ENCODE measurements at places on chromosomes 7 and 10.
A peak's percentile ranks its signal among the peaks of the same experiment; 100 is the strongest.

- DNase-seq = no peak
Measured at GRCh38 chr7:95881597-95881996, 109.2 kb downstream of the DYNC1I1 start.

DNA sequence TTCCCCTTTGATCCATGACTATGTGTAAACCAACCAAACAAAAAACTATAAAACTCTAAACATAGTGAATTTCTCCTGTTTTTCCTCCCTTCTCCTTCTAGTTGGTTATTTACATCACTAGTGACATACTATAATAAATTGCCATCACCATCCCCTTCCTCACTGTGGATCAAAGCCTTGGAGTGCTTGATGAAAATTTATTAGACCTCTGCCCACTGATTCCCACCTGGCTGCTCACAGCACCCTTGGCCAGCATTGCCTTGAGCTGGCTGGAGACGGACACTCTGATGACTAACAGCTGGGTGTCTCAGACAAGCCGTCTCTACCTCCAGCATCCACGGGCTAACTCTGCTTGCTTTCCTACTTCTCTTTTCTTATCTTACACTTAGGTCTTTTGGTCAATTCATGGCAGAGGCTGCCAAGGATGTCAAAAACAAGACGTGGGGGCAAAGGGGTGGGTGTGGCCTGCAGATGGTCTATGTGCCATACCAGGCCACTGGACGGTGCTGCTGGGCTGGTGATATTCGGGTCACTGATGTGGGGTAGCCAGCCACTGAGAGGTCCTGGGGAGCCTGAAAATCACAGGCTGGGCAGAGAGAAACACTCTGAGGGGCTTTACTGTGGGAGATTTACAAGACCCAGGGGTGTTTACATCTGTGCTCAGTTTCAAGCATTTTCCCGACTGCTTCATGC, 207.8 kb downstream of the TAX1BP1 start:
- no peak for DNase-seq

- DNase-seq = no peak
Measured at GRCh38 chr10:47039562-47039913, 128.3 kb downstream of the PTPN20 start.

DNA sequence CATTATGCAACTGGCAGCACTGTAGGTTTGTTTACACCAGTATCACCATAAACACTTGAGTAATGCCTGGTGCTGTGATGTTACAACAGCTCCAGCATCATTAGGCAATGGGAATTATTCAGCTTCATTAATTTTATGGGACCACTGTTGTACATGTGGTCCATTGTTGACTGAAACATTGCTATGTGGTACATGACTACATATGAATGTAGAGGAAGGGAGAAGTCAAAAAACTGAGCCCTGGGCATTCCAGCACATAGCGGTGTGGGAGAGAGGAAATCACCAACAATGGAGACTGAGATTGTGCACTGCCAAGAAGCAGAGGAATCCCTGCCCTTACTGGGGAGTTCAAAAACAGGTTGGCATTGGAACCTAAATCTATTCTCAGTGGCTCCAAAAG, 89.0 kb downstream of the TRIM24 start:
- DNase-seq = no peak

GRCh38 chr10:72065439-72066025, 22.8 kb downstream of the SPOCK2 start:
- no peak for DNase-seq

GRCh38 chr7:106222545-106222944, 62.2 kb downstream of the NAMPT start:
- no peak for DNase-seq

DNA sequence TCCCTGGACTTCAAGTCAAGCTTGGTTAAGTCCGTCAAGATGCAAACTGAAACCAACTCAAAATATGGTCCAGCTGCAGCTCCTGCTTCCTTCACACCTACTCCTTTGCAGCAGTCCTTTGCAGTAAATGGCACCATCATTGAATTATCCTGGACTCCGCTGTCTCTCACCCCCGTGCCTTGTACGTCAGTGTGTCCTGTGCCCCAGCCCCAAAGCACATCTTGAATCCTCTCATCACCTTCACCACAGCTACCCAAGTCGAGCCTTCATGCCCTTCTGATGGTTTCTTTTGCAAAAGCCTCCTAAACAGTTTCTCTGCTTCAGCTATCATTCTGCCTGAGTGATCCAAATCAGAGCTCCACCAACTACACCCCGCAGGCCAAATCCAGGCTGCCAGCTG, 88.4 kb upstream of the LEP start:
- no peak for DNase-seq

DNA sequence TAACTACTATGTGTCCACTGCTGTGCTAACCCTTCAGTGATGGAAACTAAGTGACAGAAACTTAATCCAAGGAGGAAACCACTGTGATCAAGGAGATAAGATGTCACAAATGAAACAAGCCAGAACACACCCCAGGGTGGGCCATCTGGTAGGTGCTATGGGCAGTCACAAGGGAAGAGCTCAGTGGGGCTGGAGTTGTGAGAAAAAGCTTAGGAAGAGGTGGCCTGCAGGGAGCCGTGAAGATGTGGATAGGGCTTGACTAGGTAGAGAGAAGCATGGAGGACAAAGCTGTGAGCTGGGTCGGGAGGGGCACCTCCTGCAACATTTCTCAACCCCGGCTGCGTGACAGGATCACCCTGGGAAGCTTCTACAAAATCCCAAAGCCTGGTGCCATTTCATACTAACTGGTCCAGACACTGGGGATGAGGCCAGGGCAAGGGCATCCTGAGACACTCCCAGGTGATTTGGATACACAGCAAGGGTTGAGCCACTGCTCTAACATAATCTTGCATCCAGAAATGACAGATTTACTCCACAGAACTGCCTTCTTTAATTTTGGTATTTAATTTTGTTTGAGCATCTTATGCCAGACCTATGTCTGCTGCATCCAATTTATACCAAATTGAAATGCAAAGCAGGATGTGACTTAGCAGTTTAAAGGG, 69.3 kb downstream of the OSBPL3 start:
- DNase-seq = no peak

- DNase-seq = no peak
Measured at GRCh38 chr10:104388830-104389229, 35.2 kb downstream of the CFAP58 start.

DNA sequence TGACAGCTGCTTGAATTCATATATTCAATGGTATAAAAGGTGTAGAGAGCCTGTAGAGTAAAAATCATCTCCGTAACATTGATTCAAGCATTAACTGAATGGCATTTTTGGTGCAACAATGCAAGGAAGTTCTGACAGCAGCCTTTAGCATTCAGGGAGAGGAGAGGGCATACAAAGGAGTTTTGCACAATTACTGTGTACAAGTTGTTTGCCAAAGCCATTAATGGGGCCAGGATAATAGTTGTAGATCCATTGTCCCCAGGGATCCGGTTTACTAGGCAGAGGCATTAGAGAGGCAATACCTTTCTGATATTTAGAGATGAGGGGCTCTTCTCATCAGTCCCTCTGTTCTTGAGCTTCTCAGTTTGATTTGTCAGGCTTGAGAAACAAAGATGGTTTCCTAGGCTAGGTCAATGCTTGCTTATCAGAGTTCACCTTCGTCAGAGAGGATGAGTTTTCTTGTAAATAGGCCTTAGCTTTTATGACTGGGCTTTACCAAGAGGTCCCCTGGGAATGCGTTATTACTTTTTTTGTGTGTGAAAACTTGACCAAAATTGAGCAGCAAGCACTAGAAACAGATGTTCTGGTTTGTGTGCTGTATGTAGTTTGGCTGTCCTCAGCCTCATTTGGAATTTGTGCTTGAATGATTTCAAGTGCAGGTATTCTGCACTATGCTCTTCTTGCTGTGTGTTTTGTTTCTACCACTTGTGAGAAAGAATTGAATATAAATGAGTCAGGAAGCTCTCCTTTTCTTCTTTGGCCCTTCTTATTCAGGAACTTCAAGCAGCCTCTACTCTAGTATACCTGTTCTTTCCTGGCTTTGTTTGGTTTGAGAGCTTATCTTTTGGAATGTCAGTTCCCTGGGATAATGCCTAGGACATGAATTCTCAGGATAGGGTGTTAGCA, 32.0 kb downstream of the SND1 start:
- peak; percentile 59 for DNase-seq

DNA sequence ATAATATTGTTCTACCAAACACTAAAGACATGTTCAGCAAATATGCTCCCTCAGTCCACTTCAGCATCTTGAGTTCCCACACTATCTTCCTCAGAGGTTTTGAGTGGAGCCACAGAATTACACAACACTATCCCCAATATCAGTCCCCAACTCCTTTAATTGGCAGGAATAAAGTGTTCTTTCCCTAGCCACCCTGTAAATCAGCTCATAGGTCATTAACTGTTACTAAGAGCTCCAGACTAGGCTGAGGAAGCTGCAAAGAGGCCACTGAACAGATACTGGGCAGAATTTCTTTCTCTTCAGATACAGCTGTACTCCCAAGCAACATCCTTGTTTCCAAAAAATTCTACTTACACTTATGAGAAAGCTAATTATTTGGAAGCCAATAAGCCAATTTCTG, 11.6 kb upstream of the KAT6B start:
- no peak for DNase-seq

DNA sequence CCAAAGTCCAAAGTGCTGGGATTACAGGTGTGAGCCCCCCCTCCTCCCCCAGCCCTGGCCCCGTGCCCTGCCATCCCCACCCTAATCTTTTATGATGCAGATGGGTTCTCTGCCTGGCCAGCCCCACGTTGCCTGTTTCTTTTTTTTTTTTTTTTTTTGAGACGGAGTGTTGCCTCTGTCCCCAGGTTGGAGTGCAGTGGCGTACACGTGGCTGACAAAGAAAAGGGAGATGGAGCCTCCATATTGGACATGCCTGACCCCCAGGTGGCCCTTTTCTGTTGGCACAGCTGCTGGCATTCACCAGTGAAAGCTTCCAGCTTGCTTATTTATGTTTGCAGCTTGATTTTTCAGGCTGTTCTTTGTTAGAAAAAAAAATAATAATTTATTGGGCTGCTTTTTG, 235.3 kb downstream of the CCDC3 start:
- peak; percentile 100 for DNase-seq
